ENCODE measurements at places on chromosomes 2 and 18. TPM values are rescaled to one million over a fixed set of nuclear protein-coding genes. Genes with fewer than 3 reads are reported as not detected.

Gene BMP10
- total RNA-seq: not detected

Gene PECR
- 5.1 TPM for total RNA-seq

Gene UGT1A6
- total RNA-seq: not detected

Gene HOXD3
- not detected for total RNA-seq

- DNase-seq: no peak
- H3K36me3 ChIP-seq: no peaks in the 10 kb centered on the region
- no peak overlapping the region for H3K4me3 ChIP-seq
- no peak overlapping the region for H3K27ac ChIP-seq
- H3K4me1 ChIP-seq: no peaks in the 10 kb centered on the region
Measured at GRCh38 chr2:190579915-190580846, 45.7 kb upstream of the NEMP2 start.

DNA sequence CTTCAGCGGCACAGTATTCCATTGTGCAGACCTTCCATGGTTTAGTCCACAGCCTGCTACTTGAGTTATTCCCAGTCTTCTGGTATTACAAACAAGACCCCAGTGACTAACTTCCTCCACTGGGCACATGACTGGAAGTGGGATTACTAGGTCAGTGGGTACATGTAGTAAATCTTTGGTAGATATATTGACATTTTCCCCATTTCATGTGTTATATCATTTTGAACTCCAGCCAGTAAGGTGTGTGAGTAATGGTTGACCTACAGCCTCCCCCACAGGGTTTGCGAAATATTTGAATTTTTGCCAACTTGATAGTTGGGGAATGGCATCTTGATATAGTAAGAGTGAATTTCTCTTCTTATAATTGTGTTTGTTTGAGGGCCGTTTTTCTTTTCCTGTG, 58.8 kb downstream of the RNF144A start:
- no peaks in the 10 kb centered on the region for H3K36me3 ChIP-seq
- H3K27ac ChIP-seq: no peak overlapping the region
- H3K4me3 ChIP-seq: no peak overlapping the region
- no peaks in the 10 kb centered on the region for H3K27me3 ChIP-seq
- H3K4me1 ChIP-seq: peaks cover 23% of the 10 kb centered on the region

DNA sequence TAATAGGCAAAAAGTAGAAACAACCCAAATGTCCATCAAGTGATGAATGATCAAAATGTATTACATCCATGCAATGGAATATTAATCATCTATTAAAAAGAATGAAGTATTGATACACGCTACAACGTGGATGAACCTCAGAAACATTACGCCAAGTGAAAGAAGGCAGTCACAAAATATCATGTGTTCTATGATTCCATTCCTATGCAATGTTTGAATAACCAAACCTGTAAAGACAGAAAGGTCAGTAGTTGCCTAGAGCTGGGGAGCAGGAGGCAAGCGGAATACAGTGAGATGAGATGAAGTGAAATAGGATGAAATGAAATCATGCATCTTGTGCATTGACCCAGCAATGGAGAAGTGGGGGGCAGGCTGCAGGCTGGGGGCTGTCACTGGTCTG, 17.9 kb upstream of the COL6A3 start:
- no peak for DNase-seq
- no peaks in the 10 kb centered on the region for H3K36me3 ChIP-seq
- H3K4me3 ChIP-seq: no peak overlapping the region
- H3K4me1 ChIP-seq: no peaks in the 10 kb centered on the region
- H3K27ac ChIP-seq: no peak overlapping the region

GRCh38 chr2:96951125-96951654, 35.2 kb downstream of the FAM178B start:
- no peak overlapping the region for H3K4me3 ChIP-seq
- peak; percentile 89 for DNase-seq
- H3K36me3 ChIP-seq: no peaks in the 10 kb centered on the region
- H3K4me1 ChIP-seq: peaks cover 4% of the 10 kb centered on the region

DNA sequence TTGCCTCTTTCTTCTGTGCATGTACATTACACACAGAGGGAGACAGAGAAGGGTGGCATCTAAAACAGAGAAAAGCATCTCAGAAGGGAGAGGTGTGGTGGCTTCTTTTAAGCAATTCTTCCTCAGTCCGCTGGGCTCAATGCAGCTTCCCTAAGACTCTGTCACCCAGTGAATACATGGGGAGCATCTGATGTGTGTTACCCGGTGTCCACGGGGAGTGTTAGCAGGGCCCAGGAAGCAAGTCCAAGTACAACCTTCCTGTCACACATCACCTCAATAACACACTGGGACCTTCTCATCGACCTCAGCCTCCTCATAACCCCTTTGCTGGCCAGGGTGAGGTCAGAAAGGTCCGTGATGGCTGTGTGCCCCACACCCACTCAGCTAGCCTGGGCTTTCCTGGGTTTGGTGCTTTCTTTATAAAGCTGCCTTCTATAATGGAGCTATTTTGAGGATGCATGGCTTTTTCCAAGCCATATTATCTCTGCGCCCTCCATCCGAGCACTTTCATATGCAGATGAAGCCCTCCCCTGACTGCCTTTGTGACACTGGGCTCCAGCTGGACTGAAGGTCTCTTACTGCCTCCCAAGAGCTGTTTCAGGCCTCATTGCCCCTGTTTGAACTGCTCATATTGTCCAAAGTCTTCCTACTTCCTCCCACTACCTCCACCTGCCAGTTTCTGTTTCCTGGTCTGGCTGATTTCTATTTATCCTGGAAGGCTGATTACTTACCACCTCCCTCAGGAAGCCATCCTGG, 21.4 kb downstream of the TNFRSF11A start:
- no peak overlapping the region for H3K27ac ChIP-seq
- no peak for DNase-seq
- H3K4me1 ChIP-seq: no peaks in the 10 kb centered on the region
- no peaks in the 10 kb centered on the region for H3K27me3 ChIP-seq
- no peaks in the 10 kb centered on the region for H3K36me3 ChIP-seq
- no peak overlapping the region for H3K4me3 ChIP-seq

- no peak overlapping the region for H3K4me3 ChIP-seq
- no peak for DNase-seq
- no peaks in the 10 kb centered on the region for H3K27me3 ChIP-seq
- H3K4me1 ChIP-seq: no peaks in the 10 kb centered on the region
- no peaks in the 10 kb centered on the region for H3K36me3 ChIP-seq
Measured at GRCh38 chr2:145284551-145284950, 764.6 kb upstream of the ZEB2 start.
